T-cell (primary cell): ENCODE measurements at places on chromosomes 2 and 18. TPM values are rescaled to one million over a fixed set of nuclear protein-coding genes. Genes with fewer than 3 reads are reported as not detected.

DNA sequence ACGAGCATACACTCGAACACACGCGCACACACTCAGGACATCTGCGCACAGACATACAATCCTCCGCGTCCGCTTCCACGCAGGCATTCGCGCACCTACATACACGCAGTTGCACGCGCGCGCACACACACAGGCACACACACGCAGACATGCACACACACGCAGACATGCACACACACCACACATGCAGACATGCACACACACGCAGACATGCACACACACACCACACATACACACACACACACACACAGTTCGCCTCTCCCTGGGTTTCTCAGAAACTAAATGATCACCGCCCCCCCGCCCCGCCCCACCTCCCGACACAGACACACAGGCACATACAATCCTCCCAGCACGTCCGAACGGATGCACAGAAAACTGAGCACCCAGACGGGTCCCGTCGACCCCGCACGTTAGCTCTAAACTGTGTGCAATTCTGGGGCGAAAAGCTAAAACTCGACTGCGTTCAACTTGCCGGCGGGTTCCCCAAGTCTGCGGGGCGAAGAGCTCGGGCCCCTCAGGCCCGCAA lies 1.0 kb downstream of the EPHA4 start:
- peaks cover 8% of the 10 kb centered on the region for H3K4me1 ChIP-seq
- H3K27me3 ChIP-seq = peaks cover 4% of the 10 kb centered on the region
- H3K4me3 ChIP-seq = peak overlapping the region; percentile 88
- DNase-seq = peak; percentile 53

NEU2 gene
- not detected for total RNA-seq

- DNase-seq = no peak
- no peaks in the 10 kb centered on the region for H3K27me3 ChIP-seq
- H3K27ac ChIP-seq = no peak overlapping the region
- H3K4me3 ChIP-seq = no peak overlapping the region
- peaks cover 13% of the 10 kb centered on the region for H3K4me1 ChIP-seq
These were observed 12.7 kb downstream of the TRIP12 start for GRCh38 chr2:229909090-229909489.

DNA sequence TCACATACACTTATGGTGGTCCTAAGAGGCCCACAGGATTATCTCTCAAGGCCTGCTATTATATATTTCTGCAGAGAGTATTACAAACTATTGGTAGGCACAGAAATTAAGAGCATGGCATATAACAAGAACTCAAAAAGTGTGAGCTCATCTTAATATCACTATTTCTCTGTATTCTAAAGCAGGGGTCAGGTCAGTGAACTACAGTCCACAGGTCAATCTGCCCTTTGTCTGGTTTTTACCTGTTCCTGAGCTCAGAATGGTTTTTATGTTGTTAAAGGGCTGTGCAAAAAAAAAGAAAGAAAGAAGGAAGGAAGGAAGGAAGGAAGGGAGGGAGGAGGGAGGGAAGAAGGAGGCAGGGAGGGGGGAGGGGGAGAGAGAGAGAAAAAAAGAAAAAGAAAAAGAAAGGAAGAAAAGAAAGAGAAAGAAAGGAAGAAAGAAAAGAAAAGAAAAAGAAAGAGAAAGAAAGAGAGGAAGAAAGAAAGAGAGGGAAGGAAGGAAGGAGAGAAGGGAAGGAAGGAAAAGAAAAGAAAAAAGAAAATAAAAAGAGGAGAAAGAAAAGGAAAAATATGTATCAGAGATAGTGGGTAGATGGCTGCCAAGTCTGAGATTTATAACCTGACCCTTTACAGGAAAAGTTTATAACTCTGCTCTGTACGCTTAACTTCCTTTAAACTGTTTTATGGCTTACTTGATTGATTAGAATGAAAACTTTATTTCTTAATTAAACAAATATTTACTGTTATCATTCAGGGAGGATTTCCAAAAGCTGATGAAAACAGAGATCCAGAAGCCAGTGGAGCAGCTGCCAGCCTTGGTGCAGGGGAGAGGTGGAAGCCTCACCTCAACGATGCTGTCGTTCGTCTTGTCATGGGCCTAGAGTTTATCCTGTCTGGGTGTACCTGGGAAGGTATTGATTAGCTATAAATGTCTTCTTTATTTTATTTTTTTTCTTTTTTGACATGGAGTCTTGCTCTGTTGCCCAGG lies 11.2 kb upstream of the SCYGR1 start:
- no peaks in the 10 kb centered on the region for H3K27me3 ChIP-seq
- DNase-seq = no peak
- H3K4me1 ChIP-seq = peaks cover 3% of the 10 kb centered on the region
- no peaks in the 10 kb centered on the region for H3K36me3 ChIP-seq

GRCh38 chr2:209376686-209377085 lies 47.2 kb upstream of the MAP2 start:
- H3K27ac ChIP-seq = no peak overlapping the region
- no peak for DNase-seq
- no peaks in the 10 kb centered on the region for H3K36me3 ChIP-seq
- no peaks in the 10 kb centered on the region for H3K4me1 ChIP-seq

GRCh38 chr18:12742453-12742852 lies 39.6 kb downstream of the PSMG2 start:
- H3K4me3 ChIP-seq = no peak overlapping the region
- H3K36me3 ChIP-seq = no peaks in the 10 kb centered on the region
- H3K27ac ChIP-seq = no peak overlapping the region

DNA sequence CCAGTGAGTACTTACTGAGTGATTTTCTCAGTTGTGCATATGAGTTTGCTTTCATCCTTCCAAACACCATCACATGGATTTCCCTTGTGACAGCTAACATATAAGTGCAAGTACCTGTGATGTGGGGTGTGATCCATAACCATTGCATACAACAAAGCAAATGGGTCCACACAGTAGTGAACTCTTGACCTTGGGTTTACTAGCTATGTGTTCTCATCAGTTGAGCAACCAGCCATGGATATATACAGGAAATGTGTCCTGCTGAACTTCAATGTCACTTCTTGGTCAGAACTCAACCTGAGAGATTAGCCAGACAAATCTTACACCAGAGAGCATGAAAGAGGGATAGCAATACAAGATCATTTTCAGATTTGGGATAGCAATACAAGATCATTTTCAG lies 420.9 kb upstream of the KCNH7 start:
- H3K27me3 ChIP-seq = no peaks in the 10 kb centered on the region
- no peaks in the 10 kb centered on the region for H3K4me1 ChIP-seq
- no peak for DNase-seq
- no peaks in the 10 kb centered on the region for H3K36me3 ChIP-seq

DNA sequence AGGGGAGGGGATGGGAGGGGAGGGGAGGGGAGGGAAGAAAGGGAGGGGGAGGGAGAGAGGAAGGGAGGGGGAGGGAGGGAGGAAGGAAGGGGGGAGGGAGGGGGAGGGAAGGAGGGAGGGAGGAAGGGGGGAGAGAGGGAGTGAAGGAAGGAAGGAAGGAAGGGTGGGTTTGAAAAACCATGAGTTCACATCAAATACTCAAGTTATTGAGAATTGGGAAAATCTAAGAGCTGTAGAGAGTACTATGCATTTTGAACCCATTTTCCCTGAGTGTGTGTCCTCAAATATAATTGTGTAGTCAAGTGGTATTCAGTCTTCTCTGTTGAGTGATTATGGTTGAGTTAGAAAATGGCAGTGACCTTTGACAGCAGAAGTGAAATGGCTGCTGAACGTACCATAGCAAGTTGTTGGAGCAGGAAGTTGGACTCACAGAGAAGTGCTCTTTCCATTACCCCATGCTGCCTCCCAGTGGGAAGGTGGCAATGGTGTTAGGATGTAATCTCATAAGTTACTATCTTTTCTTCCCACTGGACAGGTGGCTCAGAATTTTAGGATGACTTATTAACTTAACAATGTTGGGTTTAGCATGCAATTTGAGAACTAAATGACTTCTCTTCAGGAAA lies 214.6 kb downstream of the SETBP1 start:
- no peaks in the 10 kb centered on the region for H3K27me3 ChIP-seq
- no peaks in the 10 kb centered on the region for H3K36me3 ChIP-seq
- no peak overlapping the region for H3K27ac ChIP-seq
- no peak for DNase-seq
- no peak overlapping the region for H3K4me3 ChIP-seq

- no peaks in the 10 kb centered on the region for H3K4me1 ChIP-seq
- no peak for DNase-seq
- H3K36me3 ChIP-seq = no peaks in the 10 kb centered on the region
- H3K4me3 ChIP-seq = no peak overlapping the region
- peaks cover 42% of the 10 kb centered on the region for H3K27me3 ChIP-seq
These were observed 67.7 kb downstream of the TWIST2 start for GRCh38 chr2:238915596-238915995.
